ENCODE measurements at places on chromosomes 2 and 18.

- no peak for DNase-seq
These were observed 128.8 kb downstream of the KCNJ3 start for GRCh38 chr2:154827286-154827685.

DNA sequence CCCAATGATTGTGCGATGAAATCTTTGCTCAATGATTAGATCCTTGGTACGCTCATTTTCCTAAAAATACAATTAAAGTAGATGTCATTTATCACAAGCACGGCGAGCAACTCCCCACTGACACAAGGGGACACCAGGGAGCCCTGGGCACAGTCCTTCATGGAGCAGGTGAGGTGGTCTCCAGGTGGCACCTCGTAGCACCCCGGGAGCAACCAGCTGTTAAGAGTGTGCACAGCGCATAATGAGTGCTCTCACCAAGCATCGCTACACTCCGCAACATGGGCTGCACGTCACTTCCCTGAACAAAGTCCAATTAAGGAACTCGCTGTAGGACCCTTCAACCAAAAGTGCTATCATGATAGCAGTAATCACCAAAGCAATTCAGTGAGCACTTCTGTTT, 59.8 kb downstream of the ANO7 start:
- no peak for DNase-seq

DNA sequence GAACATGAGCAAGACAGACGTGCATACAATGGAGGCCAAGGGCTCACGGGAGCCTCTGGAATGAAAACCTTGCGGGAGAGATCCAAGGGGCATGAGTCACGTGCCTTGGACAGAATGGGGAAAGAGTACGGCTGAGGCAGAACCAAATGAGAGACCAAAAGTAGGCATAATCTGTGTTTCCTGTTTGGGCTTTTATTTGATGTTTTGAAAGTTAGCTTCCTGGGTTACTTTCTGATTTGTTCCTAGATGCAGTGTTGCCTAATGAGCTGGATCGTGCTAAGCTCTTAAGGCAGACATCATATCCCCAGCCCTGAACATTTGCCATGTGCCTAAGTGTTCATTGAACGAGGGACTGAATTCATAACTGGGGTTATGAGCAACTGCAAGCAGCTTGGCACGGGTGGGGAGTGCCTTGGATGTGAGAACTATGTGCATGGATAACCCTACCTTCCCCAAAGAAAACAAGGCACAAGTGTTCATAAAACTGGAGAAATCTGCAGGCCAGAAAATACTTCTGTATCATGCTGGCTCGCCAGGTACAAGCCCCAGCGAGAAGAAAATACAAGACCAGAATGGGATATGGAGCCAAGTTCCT, 60.3 kb upstream of the RPL31 start:
- DNase-seq, result no peak

DNA sequence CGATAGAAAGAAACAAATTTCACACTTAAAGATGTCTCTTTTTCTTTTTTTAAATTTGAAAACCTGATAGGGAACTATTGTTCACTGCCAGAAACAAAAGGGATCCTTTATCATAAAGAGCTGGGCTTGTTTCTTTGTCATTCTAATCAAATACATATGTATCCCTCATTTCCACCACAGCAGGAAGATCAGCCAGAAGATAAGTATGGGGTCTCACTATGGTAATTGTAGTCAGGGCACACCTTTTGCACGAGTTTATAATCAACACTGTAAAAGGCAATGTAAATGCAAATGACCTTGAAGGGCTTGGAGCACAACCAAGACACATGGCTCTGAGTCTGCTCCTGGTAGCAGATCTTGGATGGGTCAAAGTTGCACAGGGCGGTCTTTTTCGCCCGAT, 109.5 kb downstream of the NXPH2 start:
- no peak for DNase-seq

- no peak for DNase-seq
These were observed 193.1 kb downstream of the RIT2 start for GRCh38 chr18:42922363-42922762.

DNA sequence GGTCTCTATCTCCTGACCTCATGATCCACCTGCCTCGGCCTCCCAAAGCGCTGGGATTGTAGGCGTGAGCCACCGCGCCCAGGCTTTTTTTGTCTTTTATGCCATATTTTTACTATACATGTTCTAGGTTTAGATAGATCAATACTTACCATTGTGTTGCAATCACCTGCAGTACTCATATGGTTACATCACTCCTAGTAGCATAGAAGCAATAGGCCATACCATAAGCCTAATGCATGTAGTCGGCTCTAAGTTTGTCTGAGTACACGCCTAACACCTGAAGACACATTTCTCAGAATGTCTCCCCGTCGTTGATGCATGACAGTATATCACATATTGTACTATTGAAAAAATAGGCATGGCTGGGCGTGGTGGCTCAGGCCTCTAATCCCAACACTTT, 27.1 kb upstream of the TGIF1 start:
- no peak for DNase-seq

GRCh38 chr18:26700728-26701127, 152.4 kb upstream of the KCTD1 start:
- DNase-seq, result no peak

DNA sequence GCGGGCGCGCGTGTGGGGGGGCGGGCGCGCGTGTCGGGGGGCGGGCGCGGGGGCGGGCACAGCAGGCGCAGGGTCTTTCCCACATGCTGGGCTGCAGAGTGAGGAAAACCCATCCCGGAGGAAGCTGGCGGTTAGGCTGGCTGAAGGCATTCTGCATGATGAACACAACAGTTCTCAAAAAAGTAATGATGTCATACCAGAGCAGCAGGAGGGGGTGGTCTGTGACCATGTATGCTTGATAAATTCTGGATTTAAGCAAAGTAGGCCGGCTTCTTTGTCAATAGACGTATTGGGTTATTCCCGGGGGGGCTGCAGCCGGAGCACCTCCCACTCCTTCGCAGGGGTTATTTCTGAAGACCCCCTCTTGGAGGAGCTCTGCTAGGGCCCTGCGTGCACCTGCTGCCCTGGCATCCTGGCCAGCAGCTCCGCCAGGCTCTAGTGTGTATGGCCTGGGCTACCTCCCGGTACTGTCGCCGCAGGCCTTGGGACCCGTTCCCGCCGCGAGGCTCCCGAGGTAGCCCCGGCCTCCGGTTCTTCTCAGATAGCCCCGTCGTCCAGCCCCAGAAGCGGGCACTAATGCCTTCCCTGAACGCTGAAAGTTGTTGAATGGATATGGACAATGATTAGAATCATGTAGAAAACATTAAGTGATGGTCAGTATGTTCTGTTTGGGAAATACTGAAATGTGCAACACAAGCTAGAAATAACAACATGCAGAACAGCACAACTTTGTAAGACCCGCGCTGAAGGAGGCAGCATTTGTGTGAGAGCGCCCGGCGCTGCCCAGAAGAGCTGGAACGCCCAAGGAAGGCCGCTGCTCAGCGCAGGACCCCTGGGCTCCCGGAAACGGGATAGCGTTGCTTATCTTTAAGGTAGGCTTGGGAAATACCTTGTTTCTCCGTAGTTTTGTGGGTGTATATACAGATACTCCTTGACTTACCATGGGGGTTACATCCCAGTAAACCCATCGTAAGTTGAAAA, 101.4 kb upstream of the RAB6C start:
- peak; percentile 5 for DNase-seq

GRCh38 chr2:233328922-233329321, 21.3 kb downstream of the SAG start:
- DNase-seq, result no peak

GRCh38 chr18:79218605-79219190, 149.5 kb downstream of the ATP9B start:
- no peak for DNase-seq

DNA sequence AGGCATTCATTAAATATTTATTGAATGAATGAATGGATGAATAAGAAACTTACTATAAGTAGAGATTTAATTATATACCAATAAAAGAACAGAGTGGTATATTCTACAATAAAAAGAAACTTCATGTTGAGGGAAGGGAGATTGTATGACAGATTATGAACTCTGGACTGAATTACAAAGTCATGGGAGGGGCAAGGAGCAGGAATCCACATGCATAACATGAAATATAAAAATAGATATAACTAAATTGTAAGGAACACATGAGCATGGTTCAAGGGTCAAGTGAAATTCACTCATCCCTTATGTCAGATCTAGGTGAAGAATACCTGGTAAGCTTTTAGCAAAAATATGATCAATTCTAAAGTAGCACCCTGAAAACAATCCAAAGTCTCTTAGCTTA, 27.1 kb upstream of the TLK1 start:
- DNase-seq, result no peak

DNA sequence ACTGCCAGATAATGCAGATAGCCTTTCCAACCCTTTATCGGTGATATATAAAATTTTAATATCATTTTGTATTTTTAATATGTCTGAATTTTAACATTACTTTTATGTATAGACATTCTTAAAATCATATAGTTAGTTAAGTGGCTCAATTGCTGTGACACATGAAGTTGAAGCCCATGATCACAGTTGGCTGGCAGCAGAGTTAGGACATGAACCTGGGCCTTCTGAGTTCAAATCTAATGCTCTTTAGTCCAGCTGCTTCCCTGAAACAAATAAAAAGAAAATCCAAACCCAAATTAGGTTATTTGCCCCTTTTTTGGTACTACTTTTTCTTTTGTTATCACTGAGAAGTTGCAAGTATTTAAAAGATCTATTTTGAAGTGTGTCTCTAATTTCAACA, 5.6 kb downstream of the ELP2 start:
- no peak for DNase-seq

DNA sequence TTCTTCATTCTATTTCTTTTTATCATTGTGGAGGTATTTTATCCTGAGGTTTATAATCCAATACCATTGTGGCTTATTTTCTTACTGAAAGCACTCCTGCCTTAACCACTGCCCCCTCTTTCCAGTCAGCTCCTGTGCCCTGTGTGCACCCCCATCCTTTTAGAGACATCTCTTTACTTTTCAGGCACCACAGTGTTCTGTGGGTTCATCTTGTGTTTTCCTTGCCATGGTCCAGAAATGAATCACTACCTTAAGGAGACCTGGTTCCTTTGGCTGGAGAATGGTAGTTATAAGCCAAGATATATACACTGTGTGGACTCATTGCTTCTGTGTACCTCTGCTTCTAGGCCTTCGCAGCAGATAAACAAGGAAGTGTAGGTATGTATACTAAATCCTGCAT, 278.3 kb downstream of the PTGR3 start:
- DNase-seq, result no peak

DNA sequence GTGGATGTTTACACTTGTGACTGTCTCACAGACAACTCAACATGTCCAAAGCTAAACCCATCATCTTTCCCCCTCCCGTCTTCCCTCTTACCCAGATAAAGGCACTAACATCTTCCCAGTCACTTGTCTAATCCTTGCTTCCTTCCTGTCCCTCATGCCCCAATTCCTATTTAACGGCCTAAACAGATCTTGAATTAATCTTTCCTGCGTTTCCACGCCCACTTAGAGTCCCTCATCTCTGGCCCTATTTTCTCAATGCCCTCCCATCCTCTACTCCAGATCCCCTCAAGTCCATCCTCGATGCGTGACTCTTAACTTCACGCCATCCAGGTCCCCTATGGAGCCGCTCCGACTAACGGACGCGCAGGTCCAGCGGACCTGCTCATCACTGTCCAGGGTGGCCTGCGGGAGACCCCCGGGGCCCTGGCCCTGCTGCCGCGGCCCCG, 682 bp upstream of the SCLY start:
- no peak for DNase-seq

DNA sequence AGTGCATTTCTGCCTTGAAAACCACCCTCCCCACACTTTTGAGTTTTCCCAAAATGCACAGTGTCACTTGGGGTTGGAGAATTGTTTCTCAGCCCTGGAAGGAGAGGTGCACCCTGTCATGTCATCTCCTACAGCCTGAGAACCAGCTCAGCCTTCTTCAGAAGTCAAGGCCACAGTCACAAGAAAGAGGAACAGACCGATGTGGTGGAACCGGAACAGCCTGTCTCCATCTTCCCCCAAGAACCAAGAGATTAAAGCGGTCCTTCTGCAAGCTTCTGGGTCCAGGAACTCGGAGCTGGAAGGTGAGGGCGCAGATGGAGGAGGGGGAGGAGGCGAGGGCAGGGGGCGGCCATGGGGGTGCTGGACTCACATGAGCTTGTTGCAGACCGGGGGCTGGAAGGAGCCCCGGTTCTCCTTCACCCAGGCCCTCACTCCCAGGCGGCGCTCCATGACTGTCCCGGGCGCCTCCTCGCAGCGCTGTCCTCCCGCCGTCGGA, 248 bp downstream of the HAAO start:
- DNase-seq, result no peak

DNA sequence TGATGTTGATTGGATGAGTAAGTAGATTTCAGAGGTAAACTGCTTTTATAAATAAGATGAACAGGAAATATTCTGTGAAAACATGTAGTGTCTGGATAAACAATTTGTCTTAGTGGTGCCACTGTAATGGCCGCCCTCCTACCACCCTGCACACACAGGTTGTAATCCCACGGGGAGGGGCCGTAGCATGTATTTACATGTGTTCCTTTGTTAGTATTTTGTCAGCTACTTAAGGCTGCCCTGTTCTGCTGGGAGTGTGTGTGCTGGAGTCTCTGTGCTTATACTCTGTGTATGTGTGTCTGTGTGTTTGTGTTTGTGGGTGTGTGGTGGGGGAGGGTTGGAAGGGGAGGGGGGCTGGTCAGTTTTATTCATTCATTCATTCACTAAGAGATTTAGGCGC, 5.1 kb downstream of the TSHZ1 start:
- no peak for DNase-seq

GRCh38 chr18:51516478-51517038, 319.1 kb upstream of the MEX3C start:
- no peak for DNase-seq

DNA sequence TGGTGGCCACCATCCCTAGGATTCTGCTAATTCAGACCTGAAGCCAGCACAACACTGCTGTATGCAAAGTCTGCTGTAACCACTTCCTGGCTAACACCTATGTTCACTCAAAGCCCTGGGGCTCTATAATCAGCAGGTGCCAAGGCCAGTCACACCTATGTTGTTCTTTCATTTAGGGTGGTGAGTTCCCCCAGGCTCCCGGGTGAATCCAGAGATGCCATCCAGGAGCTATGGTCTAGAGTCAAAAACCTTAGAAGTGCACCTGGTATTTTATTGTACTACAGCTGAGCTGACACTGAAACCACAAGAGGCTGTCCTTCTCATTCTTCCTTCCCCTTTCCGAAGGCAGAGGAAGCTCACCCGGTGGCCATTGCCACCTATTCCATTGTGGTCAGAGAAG, 46.2 kb upstream of the CCDC141 start:
- no peak for DNase-seq

- DNase-seq, result no peak
These were observed 1.5 kb downstream of the POU3F3 start for GRCh38 chr2:104855221-104856085.

DNA sequence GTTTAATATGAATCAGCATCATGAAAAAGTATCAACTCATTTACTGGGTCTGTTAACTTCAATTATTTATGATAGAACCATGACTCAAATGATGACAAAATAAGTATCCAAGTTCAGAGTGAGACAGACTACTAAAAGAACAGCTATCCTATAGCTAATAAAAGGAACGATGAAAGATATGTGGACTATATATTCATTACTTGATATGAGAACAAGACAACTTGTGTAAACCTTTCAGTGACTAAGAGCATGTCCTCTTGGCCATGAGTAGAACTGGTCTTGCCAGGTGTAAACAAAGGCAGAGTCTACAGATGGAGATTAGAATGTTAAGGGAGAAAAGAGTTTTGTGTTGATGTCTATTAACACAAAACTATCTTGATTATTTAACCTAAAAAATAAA, 360.4 kb upstream of the ZC3H15 start:
- DNase-seq, result no peak
